CD4-positive, alpha-beta T cell treated with Interleukin-6 at 100 ng/mL for 8 hours (primary cell): ENCODE measurements at places on chromosomes 1 and 21.

- DNase-seq = no peak
Observed at GRCh38 chr1:160975026-160975425, 20.4 kb upstream of the ITLN2 start.

GRCh38 chr1:183808296-183809027 is 3.5 kb downstream of the RGL1 start:
- DNase-seq = no peak

DNA sequence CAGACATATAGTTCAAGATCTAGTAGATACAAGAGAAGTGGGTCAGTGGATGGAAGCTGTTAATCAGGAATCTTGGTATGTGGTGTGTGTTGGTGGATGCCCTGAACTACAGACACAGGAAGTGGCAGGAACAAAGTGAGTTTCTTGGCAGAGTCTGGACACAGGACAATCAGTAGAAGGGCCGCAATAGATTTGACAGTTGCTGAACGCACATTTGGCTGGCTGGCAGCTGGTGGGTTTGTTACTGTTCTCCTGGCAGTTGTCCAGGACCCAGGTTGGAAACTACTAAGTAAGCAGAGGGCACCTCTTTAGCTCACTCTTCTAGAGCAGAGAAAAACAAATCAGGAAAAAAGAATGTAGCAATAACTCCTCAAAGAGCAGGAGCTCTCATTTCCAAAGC is 13.2 kb downstream of the KRTAP26-1 start:
- no peak for DNase-seq

- no peak for DNase-seq
Observed at GRCh38 chr1:154962795-154963330, 1.3 kb upstream of the PYGO2 start.

GRCh38 chr1:94698356-94698755 is 121.8 kb upstream of the SLC44A3 start:
- no peak for DNase-seq

- no peak for DNase-seq
Observed at GRCh38 chr1:12525311-12526181, 92.5 kb downstream of the DHRS3 start.

DNA sequence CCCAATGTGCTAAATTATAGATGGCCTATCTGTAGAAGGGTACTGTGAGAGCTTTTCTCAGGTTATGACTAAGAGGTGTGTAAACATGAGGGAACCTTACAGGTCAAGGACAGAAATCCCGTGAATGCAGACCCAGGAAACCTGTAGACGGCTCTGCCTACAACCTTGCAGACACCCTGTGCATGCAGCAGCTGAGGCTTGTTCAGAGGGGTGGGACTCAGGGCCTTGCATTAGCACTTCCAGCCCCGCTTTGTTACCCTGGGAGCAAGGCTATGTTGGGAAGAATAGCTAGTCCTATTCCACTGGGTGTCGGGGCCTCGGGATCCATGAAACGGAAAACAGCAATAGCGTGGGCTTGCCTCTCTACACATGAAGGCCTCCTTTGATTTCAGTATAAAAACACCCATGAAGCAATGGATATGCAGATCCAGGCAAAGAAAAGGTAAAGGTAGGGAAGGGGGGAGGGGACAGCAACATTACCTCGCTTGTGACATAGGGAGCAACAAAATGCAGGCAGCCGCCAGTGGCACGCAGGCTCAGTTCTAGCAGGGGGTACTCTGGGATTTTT is 9.5 kb upstream of the NDUFS5 start:
- no peak for DNase-seq

DNA sequence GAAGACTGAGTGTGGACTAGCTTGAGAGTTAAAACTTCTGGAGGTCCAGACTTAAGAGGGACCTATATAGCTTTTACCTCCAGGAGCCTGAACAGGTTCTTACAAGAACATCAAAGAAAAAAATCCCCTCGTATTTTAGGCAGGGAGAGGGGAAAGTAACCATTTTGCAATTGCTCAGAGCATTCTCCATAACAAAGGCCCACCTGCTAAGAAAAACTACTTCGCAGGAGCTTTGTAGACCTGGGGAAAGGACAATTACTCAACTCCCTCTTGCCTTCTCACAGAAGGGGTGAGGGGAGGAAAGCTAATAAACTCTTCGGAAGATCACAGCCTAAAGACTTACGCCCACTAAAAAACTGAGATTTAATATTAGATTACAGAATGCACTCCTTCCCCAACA is 86.3 kb downstream of the RERE start:
- no peak for DNase-seq

DNA sequence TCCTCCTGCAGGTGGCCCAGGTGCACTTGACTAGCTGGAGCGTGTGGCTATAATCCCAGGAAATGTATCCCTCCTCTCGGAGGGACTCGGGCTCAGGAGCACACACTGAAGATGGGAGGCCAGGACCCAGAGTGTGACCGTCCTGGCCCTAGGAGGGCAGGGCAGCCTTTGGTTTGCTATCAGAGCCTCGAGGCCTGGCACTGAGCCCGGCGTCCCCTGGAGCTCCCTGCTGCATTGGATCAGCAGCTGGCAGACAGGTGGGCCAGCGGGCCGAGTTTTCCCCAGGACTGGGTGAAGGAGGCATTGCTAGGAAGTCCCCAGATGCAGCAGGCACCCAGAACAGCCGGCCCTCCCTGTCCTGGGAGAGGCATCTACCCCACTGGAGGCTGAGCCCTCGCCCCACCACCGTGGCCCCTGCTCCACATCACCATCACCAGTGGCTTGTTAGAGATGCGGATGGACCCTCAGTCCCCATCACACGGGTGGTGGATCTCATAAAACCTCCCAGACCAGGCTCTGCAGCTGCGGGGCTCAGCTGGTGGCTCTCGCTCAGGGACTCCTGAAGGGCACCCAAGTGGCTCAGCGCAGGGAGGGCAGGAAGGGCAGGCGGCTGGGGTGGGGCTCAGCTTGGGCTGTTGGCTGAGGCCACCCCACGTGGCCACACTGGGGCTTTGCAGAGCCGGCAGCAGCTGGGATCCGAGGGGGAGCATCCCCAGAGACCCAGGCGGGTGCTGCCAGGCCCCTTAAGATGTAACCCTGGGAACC is 32.7 kb upstream of the POFUT2 start:
- no peak for DNase-seq

DNA sequence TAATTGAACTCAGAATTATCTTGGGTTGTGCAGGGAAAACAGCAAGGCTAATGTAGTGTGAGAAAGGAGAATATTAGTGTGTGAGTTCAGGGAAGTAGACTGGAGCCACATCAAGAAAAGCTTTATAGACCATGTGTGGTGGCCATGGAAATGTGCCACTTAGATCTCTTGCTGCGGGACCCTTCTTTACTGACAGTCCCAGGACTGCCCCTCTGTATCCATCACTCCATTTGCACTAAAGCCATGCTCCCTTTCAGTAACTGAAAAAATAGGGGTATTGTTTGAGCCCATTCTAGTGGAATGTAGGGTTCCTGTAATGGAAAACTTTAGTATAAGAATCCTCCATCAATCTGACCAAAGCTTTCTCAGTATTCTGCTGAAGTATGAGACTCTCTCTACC is 32.3 kb downstream of the SAMSN1 start:
- DNase-seq = no peak

DNA sequence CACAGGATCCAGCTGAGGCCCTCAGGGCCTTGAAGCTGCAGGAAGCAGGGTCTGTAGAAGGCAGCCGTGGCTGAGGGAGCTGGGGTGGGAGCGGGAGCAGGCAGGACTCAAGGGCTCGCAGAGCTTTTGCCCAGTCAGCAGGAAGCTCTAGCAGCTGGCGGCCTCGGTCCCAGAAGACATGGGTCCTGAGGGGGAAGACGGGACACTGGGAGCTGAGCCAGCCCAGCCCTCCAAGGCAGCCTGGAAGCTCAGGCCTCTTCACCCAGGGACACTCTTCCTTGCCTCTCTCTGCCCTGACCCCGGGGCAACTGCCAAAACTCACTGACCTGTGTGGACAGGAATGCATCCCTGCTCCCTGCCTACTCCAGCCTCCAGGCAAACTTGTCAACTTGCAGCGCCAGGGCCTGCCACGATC is 8.9 kb downstream of the ADGRB2 start:
- no peak for DNase-seq

DNA sequence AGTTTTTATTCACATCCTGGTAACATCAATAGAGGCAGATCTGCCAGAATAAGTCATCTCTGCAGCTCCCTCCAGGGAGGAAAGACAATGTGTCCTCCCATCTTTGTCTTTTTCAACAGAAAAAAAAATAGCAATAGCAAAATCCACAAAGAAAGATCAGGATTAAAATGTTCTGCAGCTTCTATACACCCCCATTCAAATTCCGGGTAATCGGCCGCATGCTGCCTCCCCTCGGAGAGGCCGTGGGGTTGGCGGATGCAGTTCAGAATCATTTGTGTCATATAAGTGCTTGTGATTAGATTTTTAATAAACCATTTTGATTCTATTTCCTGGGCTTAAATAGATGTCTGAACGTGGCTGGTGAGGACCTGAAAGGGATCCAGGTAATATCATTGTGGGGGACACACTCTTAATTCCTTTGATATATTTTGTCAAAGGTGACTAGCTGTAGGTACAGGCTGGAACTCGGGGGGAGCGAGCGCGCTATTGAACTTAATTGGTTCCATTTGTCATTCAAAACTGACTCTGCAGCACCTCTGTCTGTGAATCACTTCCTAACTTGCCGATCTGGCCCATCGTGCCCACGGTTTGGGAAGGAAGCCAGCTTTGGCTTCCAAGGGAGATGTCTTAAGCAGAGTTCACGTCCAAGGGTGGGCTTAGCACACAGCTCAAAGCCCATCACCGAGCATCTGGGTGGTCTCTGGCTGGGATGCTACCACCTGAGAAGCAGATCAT is 85.6 kb upstream of the ARHGEF16 start:
- no peak for DNase-seq

- DNase-seq = no peak
Observed at GRCh38 chr1:11412141-11412540, 66.8 kb upstream of the DISP3 start.

- DNase-seq = no peak
Observed at GRCh38 chr1:96698342-96698983, 23.1 kb upstream of the PTBP2 start.

- no peak for DNase-seq
Observed at GRCh38 chr21:34215911-34216717, 142.7 kb downstream of the MRPS6 start.

DNA sequence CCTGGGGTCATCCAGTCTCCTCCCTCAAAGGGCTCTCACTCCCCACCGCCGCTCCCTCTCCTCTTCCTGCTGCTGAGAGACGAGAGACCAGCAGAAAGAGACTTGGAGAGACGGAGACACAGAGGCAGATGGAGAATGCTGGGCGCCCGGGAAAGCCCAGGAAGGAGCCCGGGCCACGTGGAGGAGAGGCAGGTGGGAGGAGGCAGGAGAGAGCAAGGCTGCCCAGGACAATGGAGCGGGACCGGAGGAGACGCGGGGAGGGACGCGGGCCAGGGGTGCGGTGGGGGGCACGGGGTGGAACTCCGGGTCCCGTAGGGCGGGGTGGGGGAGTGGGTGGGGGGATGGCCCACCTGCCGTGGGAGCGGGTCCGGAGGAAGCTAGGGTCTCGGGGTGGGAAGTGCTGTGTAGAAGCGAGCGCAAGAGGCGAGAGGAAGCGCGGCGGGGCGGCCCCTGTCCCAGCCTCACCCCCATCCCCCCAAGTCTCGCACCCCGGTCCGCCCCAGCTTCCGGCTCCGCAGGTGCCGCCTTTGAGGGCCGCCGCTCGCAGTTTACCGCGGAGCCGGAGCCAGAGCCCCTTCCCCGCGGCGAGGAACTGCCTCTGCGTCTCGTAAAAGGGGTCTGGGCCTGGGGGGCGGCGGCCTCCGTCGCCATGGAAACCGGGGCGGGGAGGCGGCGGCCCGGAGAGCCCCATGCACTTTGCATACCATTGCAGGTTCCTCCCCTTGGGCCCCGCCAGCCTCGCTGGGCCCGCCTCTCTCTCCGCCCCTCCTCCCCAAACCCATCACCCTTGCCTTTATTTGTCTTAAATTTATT is 11.7 kb upstream of the EPHA2 start:
- peak; percentile 53 for DNase-seq

DNA sequence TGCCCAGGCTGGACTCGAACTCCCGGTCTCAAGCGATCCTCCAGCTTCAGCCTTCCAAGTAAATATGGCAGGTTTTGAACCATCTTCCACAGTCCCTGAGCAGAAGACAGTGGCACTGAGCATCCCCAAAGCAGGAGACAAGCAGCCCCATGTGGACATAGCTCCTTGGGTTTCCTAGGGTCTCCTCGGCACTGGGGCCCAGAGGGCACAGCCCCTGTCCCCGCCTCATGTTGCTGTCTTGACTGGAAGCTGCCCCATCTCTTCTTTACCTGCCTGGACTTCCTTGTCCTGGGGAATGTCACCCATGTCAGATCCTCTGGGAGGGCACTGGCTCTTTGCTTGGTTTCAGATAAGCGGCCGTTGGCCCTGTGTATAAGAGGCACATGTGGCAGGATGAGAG is 263.7 kb upstream of the RAB4A start:
- no peak for DNase-seq

- no peak for DNase-seq
Observed at GRCh38 chr1:186188004-186188539, 187.0 kb downstream of the TPR start.

GRCh38 chr1:34844252-34844634 is 15.3 kb downstream of the SMIM12 start:
- DNase-seq = no peak

DNA sequence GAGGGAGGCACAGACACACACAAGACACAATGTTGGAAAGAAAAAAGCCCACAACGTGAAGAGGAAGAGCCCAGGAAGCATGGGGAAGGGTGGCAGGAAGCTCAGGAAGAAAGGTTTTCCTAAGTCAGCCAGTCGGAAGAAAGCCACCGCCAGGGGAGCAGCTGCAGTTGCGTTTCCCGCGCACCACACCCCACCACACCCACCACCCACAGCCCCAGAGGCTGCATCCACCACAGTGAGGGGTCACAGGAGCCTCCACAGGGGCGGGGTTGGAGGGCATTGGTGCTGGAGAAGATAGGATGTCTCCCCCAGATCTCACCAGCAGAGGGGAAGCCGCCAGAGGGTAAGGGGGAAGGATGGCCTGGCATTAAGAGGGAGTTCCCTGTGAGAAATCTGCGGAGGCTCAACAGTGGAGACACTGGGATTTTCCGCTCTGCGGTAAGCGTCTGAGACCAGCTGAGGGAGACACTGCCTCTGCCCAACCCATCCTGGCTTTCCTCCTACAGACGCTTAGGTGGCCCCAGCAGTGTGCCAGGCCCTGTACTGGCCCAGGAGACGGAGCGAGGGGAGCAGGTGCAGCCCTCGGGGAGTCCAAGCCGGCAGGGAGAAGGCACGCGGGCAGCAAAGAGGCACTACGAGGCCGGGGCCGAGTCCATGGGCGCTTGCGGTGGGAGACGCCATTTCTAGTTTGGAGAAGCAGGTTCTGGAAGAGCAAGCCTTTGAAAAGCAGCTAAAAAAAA is 19.8 kb downstream of the PGLYRP3 start:
- DNase-seq = no peak

DNA sequence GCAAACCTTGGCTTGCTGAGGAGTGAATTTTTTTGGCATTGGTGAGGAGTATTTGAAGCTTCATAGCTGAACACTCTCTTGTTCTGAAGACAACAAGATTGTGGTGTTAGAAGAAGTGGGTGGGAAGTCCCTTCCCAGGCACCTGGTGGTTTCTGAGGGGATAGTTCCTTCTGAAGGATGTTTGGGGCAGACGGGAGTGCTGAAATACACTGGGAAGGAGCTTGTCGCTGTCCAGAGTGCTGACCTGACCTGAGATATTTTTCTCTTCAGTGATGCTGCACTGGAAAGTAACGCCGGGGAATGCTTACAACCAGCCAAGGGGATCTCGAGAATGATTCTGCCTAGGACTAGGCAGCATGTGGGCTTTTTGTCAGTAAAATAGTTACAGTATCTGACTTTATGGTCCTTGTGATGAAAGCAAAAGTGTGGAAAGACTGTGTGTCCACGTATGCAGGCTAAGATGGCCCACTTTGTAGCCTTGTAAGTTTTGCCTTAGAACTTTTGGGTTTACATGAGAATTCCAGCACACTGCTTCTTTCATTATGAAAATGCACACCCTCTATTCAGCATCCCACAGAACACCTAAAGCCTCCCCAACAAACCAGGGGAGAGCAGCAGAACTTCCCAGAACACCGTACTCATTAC is 33.1 kb upstream of the NFASC start:
- DNase-seq = no peak
